ENCODE measurements at places on chromosomes 1 and 21. TPM values are rescaled to one million over a fixed set of nuclear protein-coding genes. Genes with fewer than 3 reads are reported as not detected.

WNT3A gene
- 0.07 TPM for polyA plus RNA-seq

LDLRAD1 gene
- polyA plus RNA-seq, result not detected

DNA sequence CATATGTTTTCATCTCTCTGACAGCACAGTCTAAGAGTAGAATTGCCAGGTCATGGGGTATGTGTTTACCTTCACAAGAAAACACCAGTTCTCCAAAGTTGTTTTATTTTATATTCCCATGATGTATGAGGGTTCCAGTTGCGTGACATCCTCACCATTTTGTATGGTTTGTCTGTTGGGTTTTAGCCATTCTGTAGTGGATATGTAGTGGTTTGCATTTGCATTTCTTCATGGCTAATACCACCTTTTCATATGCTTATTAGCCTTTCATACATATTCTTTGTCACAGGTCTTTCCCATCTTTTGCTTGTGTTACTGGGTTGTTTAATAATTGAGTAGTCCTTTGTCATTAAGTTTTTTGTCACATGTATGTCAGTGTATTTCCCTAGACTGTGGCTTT lies 132.1 kb downstream of the DYRK1A start:
- DNase-seq, result no peak

- DNase-seq, result no peak
Observed at GRCh38 chr1:224739997-224740684, 124.0 kb downstream of the CNIH3 start.

DNA sequence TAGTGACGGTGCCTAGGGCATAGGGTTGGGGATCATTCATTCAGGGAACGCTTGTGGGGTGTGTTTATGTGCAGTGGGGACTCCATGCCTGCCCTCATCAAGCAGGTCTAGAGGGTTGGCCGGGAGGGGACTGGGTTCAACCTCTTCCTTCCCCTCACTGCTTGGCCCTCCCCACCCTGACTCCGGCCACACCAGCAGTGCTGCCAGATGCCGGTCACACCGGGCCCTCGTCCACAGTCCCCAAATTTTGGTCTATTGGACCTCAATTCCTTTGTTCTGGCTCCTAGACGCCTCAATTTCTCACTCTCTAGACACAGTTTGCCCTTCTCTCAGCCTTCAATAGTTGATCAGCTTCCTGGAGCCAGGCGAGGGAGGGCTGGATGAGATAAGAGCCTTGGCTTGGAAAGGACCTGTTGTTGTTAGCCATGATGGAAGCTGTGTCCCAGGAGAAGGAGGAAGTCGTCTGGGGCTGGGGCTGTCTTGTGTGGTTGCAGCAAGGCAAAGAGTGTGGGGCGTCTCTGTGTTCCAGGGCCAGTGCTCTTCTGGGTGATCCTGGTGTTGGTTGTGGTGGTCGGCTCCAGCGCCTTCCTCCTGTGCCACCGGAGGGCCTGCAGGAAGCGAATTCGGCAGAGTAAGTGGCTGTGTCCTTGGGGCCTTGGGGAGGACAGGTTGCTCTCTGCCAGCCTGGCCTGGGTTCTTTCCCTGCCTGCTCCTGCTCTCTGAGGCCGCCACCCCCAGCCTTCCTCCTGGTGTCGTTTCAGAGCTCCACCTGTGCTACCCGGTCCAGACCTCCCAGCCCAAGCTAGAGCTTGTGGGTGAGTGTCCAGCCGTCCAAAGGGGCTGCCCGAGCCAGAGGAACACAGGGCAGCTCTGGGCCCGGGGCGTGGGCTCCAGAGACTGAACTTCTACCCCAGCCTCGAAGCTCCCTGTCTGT lies 41.1 kb upstream of the TNFRSF1B start:
- no peak for DNase-seq

Data from left kidney (tissue), 8 donors.